Ecto neural progenitor cell (in vitro differentiated cells): ENCODE measurements at places on chromosomes 12 and 14.

DNA sequence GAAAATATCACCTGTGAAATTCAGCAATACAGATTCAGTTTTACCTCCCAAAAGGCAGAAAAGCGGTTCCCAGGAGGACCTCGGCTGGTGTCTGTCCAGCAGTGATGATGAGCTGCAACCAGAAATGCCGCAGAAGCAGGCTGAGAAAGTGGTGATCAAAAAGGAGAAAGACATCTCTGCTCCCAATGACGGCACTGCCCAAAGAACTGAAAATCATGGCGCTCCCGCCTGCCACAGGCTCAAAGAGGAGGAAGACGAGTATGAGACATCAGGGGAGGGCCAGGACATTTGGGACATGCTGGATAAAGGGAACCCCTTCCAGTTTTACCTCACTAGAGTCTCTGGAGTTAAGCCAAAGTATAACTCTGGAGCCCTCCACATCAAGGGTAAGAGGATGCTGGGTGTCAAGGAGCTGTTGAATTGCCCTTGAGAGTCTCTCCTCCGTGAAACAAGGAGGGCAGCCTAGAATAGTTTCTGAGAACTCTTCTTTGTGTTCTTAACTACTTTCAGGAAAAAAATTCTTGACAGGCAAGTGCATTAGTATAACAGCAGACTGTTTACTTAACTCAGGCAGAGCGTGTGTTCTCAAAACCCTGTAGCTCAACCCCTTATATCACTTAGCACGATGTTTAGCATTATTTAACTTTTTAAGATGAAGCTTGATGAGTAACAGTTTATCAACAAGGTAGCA lies 7.7 kb downstream of the TDP1 start:
- no peak for DNase-seq

- peak; percentile 96 for DNase-seq
Measured at GRCh38 chr12:114684098-114684869, at the start of gene TBX3. Gene TBX3 (minus strand): TSS chr12:114684175. CDS start chr12:114683200, 975 bp downstream.

- DNase-seq = no peak
Measured at GRCh38 chr12:32105986-32106516, 596 bp upstream of the BICD1 start.

DNA sequence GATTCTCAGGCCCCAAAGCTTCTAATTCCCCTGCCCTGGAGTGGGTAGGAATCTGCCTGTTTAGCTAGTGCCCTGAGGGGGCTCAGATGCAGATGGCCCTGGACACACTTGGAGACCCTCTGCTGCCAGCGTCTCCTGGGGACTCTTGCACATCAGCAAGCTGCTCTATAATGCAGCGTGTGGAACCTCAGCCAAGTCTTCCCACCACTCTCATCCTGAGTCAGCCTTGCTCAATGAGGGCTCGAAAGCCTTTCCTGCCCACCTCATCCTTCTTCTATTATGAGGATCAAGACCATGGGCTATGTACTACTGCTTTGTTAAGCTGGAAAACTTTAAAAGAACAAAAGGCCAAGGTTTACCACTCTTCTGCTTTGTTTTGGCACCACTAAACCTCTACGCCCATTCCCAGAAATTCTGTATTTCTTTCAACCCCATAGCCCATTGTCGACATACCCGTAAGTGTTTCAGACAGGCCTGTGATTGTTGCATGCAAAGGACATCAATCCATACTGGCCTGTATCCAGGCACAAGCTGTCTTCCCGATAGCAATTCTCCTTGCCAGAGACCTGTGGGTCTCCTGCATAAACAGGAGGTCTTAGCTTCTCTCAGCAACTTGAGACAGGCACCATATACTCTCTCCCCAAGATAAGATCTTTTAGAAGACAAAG lies 246.9 kb downstream of the DPF3 start:
- DNase-seq = no peak

- DNase-seq = no peak
Measured at GRCh38 chr14:51165415-51165814, 70.5 kb upstream of the TRIM9 start.

DNA sequence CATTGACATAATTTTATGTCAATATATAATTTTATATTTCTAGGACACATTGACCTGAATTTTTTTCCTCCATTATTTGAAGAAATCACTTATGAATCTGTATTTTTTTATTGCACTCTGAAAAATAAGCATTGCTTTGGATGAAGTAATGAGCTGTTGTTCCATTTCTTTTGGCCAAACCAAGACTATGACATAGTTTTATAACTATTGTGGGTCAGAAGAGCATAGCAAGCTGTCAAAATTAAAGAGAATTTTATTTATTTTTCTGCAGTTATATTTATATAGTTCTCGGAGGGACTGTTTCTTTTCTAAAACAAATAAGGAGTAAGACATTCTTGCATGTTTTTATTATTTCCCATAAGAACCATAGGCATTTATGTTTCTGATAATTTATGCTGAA lies 8.5 kb downstream of the C12orf75 start:
- DNase-seq = no peak

- peak; percentile 46 for DNase-seq
Measured at GRCh38 chr12:12081836-12082497, 11.2 kb downstream of the BCL2L14 start.

- DNase-seq = no peak
Measured at GRCh38 chr14:77561881-77562280, 54.6 kb downstream of the SPTLC2 start.

DNA sequence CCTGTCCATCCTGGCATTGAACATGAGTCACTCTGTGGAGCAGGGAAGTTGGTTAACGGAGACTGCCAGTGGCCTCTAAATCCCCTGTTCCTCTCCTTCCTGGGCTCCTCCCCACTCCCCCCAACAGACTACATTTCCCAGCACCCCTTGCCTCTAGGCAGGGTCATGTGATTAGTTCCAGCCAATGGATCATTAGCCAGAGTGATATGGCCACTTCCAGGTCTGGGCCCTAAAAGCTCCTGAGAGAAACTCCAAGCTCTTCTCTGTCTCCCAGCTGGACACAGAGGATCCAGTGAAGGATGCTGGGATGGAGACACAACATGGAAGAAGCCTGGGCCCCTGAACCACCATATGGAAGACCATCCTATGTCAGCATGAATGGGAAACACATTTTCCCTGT lies 54.4 kb upstream of the RFLNA start:
- no peak for DNase-seq

DNA sequence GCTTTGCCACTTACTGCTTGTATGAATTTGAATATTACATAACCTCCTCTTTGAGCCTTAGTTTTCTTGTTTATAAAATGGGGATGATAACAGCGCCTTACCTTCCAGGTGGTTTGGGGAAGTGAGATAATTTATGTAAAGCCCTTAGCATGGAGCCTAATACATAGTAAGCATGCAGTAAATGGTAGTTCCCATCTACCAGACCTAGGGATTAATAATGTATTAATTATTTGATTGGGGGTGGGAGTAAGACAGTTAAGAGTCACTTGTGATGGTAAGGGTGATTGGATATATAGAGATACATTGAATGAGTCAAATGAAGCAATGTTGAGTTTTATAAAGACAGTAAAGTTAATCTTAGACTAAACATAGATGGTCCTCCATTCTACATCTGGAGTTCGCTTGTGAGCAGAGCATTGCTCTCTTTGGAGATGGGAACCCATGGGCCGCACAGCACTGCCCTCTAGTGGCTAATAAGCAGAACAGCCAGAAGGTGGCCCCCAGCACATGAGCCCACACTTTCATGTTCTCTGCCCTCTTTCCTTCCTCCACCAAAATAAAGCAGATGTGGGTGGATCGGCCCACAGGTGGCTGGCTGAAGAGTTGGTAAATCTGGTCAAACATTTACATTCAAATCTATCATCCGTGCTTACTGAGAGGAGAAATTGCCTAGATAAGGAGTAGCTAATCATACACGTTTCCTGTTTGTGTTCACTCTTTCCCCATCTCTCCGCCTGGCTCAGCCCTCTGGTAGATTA lies 26.5 kb upstream of the TAMALIN start:
- DNase-seq = peak; percentile 80

GRCh38 chr12:14442221-14442881 lies 76.9 kb downstream of the ATF7IP start:
- no peak for DNase-seq

DNA sequence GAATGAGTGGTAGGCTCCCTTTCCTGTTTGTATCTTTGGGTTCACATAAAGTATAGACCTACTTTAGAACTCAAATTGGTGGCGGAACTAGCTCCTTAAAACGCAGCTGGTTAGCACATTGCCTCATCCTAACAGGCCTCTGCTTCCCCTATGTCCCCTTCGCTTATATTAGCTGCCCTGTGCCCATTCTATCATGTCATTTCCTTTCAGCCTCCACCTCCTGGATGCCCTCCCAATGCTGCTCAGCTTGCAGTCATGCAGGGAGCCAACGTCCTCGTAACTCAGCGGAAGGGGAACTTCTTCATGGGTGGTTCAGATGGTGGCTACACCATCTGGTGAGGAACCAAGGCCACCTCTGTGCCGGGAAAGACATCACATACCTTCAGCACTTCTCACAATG lies 3.5 kb downstream of the DAZAP2 start:
- DNase-seq = no peak
